ENCODE measurements at places on chromosomes 3 and 15.

DNA sequence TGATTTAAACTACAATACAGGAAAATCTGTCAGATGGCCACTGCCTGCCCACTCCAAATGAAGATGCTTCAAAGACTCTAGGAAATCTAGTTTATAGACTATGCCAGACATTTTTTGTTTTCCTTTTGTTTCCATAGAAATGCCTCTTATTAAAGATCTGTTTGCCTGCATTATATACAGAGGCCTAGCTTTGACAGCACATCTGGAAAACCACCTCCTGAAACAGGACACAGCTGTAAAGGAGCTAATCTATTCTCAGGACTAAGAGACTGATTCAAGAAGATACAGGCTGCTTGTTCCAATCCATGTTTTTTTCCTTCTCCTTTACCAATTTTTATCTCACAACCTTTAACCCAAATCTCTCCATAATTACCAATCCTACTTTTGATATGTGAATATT is 75.3 kb upstream of the STRIT1 start:
- no peak for DNase-seq

- DNase-seq, result no peak
Measured at GRCh38 chr3:190371152-190371551, 16.8 kb upstream of the CLDN16 start.

- DNase-seq, result no peak
Measured at GRCh38 chr15:52257734-52258062, 37.9 kb downstream of the MYO5C start.

GRCh38 chr3:177598097-177598833 is 401.0 kb upstream of the TBL1XR1 start:
- DNase-seq, result no peak

DNA sequence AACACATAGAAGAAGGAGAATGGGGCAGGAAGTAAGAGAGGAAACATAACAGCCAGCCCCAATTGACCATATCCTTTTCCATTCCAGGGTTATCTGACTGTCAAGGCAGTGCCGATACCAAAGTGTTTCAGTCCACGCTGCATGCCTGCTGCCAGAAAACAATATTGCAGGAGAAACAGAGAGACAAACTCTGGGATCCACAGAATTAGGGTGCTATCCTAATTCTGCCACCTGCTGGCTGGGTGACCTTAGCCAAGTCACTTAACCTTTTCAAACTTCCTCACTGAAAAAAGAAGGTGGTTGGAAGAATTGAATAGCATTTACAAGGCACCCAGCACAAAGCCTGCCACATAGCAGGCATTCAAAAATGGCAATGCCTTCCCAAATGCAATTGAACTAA is 32.0 kb downstream of the GLB1 start:
- no peak for DNase-seq

GRCh38 chr3:112460519-112461195 is 38.6 kb downstream of the BTLA start:
- DNase-seq, result no peak
